NCI-H446 treated with DMSO at 0.1 percent for 48 hours (cell line): ENCODE measurements at places on chromosomes 6 and 20.

GRCh38 chr20:50728981-50729874, 2.2 kb upstream of the PARD6B start:
- DNase-seq = no peak

- DNase-seq = no peak
These were observed 32.3 kb upstream of the EPB41L1 start for GRCh38 chr20:36121981-36122930.

DNA sequence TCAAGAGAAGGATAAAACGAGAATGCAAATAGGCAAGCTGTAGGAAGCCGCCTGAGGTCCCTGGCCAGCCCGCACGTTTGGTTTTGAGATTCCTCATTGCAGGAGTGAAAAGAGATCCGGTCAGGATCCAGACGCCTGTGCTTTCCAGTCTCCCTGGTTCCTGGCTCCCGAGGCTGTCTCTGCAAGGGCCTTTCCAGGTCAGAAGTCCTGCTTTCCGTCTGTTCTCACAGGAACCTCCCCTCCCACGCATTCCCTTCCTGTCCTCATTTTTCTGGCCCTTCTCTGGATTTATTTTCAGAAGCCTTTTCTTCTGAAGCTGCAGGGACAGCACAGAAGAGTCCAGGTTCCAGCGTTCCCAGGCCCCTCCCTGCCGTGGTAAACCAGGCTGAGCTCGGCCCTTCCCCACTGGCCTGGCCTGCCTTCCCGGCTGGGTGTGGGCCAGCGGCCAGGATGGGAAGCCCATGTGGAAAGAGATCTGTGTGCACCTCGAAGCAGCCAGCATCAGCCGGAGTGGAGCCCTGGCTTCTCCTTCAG, 54.0 kb downstream of the TMEM242 start:
- no peak for DNase-seq

DNA sequence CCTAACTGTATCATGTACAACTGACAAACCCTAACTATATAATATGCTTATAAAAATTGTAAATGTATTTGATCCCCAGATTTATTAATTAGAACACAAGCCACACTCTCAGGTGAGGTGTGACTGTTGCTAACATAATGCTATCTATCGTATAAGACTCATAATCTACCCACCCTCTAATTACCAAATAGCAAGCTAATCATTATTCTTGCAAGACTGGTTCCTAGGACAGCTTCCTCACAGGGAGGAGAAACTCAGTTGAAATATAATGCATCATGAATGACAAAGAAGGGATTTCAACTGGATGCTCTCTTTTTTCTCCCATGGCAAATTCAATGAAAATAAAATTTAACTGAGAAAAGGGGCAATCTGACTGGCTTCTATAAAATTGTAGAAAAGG, 35.4 kb downstream of the ELOVL4 start:
- no peak for DNase-seq

GRCh38 chr6:120587381-120587780, 746.9 kb downstream of the TBC1D32 start:
- DNase-seq = no peak

DNA sequence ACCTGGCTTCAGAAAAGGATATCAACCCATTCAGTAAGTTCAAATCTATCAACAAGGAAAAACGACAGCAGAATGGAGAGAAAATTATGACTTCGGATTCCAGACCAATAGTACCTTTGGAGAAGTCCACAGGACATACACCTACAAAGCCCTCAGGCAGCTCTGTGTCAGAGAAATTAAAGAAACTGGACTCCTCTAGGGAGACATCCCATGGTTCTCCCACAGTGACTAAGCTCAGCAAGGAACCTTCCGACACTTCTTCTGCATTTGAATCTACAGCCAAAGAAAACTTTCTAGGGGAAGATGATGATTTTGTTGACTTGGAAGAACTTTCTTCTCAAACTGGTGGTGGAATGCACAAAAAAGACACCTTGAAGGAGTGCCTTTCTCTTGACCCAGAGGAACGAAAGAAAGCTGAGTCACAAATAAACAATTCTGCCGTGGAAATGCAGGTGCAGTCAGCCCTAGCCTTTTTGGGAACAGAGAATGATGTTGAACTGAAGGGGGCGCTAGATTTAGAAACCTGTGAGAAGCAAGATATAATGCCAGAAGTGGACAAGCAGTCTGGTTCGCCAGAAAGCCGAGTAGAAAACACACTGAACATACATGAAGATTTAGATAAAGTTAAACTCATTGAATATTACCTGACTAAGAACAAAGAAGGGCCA, 67.4 kb upstream of the HINT3 start:
- no peak for DNase-seq

- DNase-seq = no peak
These were observed 665 bp downstream of the RRAGD start for GRCh38 chr6:89411145-89412070.

DNA sequence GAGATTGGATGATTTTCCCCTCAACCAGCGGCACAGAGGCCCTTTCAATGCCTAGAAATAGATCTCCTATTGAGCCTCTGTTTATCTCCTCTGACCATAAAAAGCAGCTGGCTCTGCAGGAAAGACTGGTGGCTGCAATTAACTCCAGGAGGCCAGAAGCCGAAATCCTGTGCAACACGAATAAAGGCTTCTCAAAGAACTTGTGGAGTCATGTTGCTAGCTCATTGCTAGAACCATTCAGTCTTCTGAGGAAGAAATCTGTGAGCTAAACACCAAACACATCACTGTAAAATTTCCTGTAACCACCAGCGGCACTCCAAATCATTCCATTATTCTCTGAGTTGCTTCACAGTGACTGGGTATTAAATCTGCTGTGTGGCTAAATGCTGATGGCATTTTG, 49.1 kb upstream of the TPD52L1 start:
- no peak for DNase-seq

- no peak for DNase-seq
These were observed 71.2 kb downstream of the SAMD5 start for GRCh38 chr6:147579667-147580066.

DNA sequence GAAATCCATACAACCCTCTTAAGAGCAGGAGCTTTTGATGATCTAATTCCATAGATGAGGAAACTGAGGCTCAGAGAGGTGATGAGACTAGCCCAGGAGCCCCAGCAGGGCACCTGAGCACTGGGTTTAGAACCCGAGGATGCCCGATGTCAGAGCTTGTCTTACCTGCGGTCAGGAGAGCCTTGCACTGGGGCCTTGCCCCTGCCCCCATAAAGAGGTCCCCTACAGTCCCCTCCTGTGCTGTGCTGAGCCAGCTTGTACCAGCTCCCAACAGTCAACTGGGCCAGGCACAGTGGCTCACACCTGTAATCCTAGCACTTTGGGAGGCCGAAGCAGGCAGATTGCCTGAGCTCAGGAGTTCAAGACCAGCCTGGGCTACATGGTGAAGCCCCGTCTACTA, 58.6 kb downstream of the RIPOR3 start:
- DNase-seq = no peak

DNA sequence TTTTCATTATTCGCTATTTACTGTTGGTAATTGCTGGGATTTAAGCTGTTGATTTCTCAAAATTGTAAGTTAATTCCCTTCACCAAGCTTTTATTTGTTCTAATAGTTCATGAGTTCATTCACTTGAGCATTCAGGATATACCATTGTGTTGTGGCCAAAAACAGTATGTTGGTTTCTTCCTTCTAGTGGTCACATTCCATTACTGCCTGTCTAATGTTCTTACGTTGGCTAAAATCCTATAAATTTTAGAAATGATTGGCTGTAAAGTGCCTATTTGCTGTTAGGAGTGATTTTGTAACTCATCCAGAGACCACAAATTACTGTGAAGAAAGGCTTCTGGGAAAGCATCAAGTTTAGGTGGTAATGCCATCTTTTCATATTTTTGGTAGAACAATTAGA, 76.3 kb downstream of the FARS2 start:
- DNase-seq = no peak

GRCh38 chr20:17873410-17874270, 95.0 kb downstream of the SNX5 start:
- DNase-seq = peak; percentile 86

- DNase-seq = no peak
These were observed 66.3 kb downstream of the CEP162 start for GRCh38 chr6:84161190-84161589.

DNA sequence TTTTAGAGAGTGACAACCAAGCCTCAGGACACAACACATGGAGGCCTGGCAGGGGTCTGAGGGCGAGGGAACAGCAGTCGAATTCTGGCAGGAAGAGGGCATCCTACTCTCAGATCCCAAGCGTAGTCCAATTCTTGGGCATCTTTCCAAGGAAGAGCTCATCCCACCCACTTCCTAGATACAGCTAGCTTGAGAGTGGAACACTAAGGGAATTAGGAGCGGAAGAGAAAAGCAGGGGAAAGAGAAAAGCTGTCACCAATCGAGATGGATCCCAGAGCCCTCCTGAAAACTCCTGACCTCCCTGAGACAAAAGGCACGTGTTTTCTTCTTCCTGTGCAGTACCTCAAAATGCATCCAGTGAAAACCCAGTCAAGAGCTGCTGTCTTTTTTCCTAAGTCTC, 67.1 kb downstream of the GFOD1 start:
- peak; percentile 71 for DNase-seq

DNA sequence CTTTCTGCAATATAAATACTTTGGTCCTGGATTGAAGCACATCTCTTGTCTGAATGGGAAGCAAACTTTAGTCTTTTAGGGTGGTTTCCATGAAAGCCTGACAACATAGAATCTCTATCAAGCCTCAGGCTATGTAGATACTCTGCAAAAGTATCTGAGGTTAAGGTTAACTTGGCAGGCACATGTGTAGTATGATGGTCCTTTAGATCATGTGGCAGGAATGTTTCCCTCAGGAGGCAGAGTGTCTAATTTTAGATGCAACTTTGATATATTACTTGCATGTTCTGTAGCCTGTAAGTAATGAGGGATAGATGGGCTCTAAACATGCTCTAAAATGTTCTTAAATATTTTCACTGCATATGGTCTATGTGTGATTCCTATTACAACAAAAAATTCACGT, 8.2 kb downstream of the MYB start:
- DNase-seq = no peak

DNA sequence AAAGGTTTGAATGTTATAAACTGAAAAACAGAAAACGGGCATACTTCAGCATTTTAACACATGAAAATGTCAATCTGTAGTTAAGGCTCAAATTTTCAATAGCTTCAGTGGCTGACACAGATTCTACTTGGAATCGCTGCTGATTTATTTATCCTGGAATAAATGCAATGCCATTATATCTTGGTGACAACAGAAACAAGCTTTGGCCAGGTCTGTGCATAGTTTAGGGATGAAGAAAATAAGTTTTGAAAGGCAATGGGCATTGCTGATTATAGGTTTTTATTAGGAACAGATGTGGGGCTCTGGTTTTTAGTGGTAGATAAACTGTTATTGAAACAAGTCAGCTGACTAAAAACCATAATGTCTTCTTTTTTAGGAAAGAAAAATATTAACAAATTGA, 96.8 kb upstream of the SOX4 start:
- no peak for DNase-seq

DNA sequence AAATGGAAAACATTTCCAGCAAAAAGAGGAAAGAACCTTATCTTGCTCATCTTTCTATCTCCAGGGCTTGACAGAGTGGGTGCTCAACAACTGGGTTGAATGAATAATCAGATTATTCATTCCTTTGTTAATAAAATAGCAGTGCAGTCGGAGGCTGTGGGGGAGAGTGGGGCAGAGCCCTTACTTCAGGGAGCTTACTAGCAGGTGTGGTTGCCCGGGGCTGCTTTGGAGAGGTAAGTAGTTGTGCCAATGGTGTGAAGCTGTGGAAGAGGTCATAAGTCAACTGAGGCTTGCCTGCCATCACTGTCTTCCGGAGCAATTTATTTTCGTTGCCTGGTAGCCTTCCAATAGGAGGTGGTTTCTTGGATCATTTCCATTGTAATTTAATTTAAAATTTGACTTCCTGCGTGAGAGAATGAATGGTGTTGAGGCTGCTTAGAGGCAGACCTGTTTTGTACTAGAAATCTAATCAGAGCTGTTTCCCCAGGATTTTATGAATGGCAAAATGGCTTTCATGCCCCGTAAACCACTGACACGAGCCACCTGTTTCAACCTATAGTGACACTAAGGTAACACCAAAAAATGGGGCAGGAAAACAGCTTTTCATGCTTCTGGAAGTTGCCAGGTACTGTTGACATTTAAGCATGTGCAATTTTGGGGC, 51.4 kb downstream of the ZDHHC14 start:
- DNase-seq = no peak

- no peak for DNase-seq
These were observed 3.1 kb downstream of the SLX4IP start for GRCh38 chr20:10438217-10438616.

GRCh38 chr6:136720045-136720770, 72.1 kb downstream of the MAP3K5 start:
- no peak for DNase-seq

- peak; percentile 31 for DNase-seq
These were observed 221.6 kb upstream of the HS3ST5 start for GRCh38 chr6:114564302-114564933.

DNA sequence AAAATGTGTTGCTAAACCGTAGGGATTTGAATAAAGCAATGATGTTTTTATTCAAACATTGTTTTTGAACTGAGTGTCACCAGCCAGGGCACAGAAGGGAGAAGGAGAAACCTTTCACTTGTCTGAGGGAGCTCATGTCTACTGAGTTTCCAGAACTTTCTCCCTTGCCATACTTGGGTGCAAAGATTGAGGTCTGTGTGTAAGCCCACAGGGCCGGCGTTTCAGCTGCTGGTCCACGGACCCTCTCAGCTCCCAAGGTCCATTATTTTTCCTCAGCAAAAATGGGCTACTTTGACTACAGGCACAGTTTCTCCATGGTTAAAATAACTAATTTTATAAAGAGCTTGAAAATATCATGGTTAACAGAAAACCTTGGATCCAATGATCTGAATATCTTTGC, 32.6 kb downstream of the PSMG4 start:
- DNase-seq = no peak

DNA sequence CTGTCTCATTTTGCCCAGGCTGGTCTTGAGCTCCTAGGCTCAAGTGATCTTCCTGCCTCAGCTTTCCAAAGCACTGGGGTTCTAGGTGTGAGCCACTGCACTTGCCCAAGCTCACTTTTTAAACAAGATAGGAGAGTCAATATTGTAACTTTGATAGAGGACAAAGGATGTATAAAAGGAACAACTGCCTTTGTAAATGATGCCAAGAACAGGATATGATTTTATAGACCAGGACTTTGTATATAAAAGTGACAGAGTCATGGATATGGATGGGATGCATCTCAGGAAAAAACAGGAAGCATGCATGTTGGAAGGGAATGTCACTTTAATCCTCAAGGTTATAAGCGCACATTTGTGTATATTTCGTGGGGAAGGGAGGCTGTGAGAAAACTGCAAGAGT, 338.4 kb downstream of the PRL start:
- no peak for DNase-seq

- no peak for DNase-seq
These were observed 52.8 kb upstream of the BMP6 start for GRCh38 chr6:7673063-7673536.

- DNase-seq = no peak
These were observed 278.2 kb upstream of the PRDM1 start for GRCh38 chr6:105807905-105808304.

DNA sequence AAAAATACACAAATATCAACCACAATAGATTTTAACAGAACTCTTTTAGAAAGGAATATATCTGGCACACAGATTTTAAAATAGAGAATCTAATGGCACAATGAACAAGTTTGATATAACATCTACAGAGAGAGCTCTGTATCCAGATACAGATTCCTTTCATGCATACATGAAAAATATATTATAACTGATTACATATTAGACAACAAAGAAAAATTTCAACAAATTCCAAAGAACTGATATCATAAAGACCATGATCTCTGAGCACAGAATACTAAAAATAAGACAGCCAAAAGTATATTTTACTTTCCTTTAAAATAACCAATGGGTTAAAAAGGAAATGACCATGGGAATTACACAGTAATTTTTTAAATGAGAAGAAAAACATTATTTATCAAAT, 74.1 kb upstream of the MAP7 start:
- no peak for DNase-seq
